ENCODE measurements at places on chromosomes 5 and 9. TPM values are rescaled to one million over a fixed set of nuclear protein-coding genes. Genes with fewer than 3 reads are reported as not detected.

DNA sequence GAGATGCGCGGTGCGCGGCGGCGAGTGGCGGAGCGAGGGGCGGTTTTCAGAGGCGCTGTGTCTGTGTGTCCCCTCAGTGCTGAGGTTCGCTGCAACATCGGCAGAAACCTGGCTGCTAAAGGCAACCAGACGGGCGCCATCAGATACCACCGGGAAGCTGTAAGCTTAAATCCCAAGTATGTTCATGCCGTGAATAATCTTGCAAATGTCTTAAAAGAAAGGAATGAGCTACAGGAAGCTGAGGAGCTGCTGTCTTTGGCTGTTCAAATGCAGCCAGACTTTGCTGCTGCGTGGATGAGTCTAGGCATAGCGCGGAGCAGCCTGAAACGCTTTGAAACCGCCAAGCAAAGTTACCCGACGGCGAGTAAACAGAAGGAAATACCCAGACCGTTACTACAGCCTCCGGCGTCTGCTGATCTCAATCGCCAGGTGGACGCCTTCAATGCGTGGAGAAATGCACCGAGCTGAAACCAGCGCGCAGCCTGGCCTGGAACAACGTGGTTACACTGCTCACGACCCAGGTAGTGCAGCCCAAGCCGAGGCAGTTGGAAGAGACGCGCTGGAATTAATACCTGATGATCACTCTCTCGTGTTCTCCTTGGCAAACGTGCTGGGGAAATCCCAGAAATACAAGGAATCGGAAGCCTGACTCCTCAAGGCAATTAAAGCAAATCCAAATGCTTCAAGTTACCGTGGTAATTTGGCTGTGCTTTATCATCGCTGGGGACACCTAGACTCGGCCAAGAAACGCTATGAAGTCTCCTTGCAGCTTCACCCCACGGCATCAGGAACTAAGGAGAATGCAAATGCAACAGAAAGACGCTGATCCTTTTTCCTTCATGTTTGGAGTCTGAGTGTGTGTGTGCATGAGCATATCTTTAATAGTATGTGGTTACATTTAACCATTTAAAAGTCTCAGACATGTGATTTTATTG, 15.9 kb downstream of the OR2V1 start:
- no peak for DNase-seq
- no peak overlapping the region for H3K27ac ChIP-seq
- no peaks in the 10 kb centered on the region for H3K4me1 ChIP-seq

Gene TNC
- 75.1 TPM for total RNA-seq

DNA sequence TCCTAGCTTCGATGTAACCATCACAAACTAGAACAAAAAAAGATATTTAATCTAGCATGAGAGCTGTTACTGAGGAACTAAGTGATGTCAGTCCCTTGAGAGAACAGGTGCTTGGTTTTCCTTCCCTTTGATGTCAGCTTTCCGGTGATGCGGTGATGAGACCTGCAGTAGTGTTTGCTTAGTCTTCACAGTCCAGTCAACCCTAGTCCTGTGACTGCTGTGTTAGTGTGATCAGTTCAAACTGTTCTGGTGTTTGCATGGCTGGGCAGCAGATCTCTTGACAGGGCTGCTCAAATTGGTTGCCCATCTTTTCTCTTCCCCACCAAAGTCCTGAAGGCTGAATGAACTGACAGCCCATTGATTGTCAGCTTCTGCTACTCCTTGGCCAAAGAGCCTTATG, 608.6 kb upstream of the DAB2 start:
- H3K4me3 ChIP-seq, result no peak overlapping the region
- H3K27me3 ChIP-seq, result no peaks in the 10 kb centered on the region
- DNase-seq, result no peak
- H3K27ac ChIP-seq, result no peak overlapping the region

- H3K27me3 ChIP-seq, result no peaks in the 10 kb centered on the region
- no peak for DNase-seq
- H3K36me3 ChIP-seq, result peaks cover 36% of the 10 kb centered on the region
- H3K4me1 ChIP-seq, result peaks cover 29% of the 10 kb centered on the region
- H3K4me3 ChIP-seq, result peak overlapping the region; percentile 65
Measured at GRCh38 chr9:128818839-128819715, 777 bp downstream of the ENDOG start.

DNA sequence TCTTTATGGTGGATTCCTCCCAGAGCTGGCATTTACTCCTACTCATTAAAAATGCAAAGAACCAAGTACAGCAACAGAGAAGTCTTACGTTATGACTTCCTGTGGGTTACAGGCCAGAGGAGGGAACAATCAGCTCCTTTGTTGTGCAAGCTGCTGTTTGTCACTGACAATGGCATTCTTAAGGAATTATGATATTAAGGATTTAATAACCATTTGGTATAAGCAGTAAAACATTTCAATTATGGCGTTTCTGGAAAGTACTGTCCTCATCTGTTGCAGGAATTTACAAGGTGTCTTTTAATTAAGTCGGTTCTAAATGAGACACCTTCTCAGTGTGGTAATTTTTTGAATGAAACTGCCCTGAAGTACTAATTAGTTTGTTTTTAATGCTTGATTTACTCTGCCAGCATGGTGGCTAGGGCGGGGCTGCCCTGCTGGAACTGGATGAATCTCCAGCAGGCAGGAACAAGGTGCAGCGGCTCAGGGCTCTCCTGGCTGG, 49.1 kb upstream of the VDAC1 start:
- DNase-seq, result no peak
- peak overlapping the region; percentile 51 for H3K27ac ChIP-seq
- H3K4me1 ChIP-seq, result peaks cover 35% of the 10 kb centered on the region

DNA sequence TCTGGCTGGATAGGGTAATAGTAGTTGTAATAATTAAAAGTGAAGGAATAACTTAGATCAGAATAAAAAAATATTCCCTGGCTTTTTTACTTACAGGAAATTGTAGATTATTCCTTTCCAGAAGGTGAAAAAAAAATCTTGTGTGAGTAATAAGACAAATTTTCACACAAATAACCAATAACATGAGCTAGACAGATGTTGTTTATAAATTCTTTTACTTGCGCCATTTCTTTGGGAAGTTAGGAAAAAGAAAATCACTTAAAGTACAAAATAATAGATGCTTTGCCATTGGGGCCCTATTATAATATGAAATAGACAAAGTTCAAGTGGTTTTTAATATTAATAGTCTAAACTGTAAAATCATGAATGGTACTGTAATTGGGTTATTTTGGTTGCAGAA, 204.1 kb downstream of the ARRDC3 start:
- no peak for DNase-seq
- H3K36me3 ChIP-seq, result no peaks in the 10 kb centered on the region
- H3K4me1 ChIP-seq, result peaks cover 8% of the 10 kb centered on the region

Gene P4HA2
- 15.8 TPM for total RNA-seq

DNA sequence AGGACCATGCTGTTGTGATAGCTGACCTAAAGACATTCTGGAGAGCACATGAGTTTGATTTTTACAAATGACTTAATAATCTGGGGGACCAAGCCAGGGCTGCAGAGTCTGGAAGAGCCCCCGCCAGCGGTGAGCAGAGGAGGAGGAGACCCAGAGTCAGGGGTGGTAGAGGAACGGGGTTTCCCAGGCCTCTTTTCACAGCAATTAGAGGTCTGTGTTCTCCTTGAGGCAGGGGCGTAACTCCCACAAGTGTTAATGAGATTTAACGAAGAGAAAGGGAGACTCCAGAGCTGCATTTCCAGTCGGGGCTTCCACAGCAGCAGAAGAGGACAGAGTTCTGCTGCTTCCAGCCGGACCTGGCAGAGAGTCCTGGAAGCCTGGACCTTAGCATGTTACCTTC, 137.9 kb upstream of the SLC24A2 start:
- no peaks in the 10 kb centered on the region for H3K27me3 ChIP-seq
- no peak overlapping the region for H3K4me3 ChIP-seq
- no peaks in the 10 kb centered on the region for H3K4me1 ChIP-seq
- DNase-seq, result no peak
- H3K36me3 ChIP-seq, result no peaks in the 10 kb centered on the region
- H3K27ac ChIP-seq, result no peak overlapping the region

GRCh38 chr9:69097064-69097463, 61.5 kb downstream of the FXN start:
- peaks cover 13% of the 10 kb centered on the region for H3K4me1 ChIP-seq
- no peaks in the 10 kb centered on the region for H3K27me3 ChIP-seq
- peak overlapping the region; percentile 52 for H3K27ac ChIP-seq
- no peaks in the 10 kb centered on the region for H3K36me3 ChIP-seq
- no peak overlapping the region for H3K4me3 ChIP-seq
- DNase-seq, result no peak

GRCh38 chr9:2745560-2746380, 28.5 kb downstream of the KCNV2 start:
- H3K27me3 ChIP-seq, result no peaks in the 10 kb centered on the region
- no peak overlapping the region for H3K4me3 ChIP-seq
- no peaks in the 10 kb centered on the region for H3K36me3 ChIP-seq
- no peak for DNase-seq

DNA sequence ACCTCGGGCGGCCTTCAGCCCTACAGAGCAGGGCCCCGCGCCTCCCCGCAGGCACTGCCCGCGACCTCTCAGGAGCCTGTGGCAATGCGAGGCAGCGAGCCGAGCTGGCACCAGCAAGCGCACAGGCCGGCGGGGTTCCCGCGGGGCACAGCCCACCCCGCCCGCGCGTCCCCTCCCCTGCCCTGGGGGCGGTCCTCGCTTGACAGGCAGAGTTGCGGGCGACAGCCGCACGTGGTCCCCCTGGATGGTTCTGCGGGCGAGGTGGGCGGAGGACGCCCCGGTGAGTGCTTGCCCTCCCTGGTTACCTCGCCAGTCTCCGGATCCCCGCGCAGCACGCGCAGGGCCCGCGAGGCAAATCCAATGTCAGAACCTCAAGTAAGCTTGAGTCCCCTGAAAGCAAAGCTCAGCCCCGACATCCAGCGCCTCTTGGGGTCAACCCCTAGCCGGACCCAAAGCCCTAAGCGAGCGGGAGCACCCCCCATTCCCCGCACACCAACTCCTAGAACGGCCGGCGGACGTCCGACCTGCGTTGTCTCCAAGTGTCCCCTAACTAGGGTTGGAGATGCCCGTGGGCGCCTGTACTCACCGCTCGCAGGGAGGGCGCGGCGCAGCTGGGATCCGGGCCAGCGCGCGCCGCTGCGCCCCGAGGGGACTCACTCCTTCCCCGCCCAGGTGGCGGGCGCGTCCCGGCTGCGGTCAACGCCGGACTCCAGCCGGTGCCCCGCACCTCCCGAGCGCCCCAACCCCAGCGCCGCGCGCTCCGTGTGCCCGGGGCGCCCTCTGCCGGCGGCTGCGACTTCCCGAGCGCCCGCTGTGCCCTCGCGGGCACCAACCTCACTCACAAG, at the start of gene DRD1:
TSS of gene DRD1 (minus strand) at position 123 of the 845 bp plus-strand sequence. CDS start 1,083 bp downstream, outside the sequence.
- no peaks in the 10 kb centered on the region for H3K36me3 ChIP-seq
- H3K4me1 ChIP-seq, result peaks cover 12% of the 10 kb centered on the region
- DNase-seq, result no peak

Gene CD74
- 130 TPM for total RNA-seq

Gene FRMD3
- 1.4 TPM for total RNA-seq

Gene PROB1
- 1.8 TPM for total RNA-seq

DNA sequence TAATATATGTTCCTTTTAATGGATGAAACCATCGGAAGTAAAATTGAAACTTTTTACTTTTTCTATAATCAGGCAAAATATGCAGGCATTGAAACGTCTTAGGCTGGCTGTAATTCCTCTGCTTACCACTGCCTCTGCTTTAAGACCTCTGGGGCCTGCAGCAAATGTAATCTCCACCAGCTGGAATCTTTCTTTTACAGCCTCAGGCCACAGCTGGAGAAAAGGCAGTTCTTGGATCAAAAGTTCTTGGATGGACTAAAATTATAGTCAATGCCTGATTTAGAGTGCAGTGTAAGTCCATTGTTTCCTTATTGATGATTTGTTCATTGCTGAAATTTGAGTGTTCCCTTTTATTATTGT, 396.7 kb downstream of the KCTD16 start:
- H3K4me3 ChIP-seq, result no peak overlapping the region
- no peaks in the 10 kb centered on the region for H3K36me3 ChIP-seq
- DNase-seq, result no peak
- H3K27ac ChIP-seq, result no peak overlapping the region
- H3K4me1 ChIP-seq, result no peaks in the 10 kb centered on the region

Gene THBS4
- total RNA-seq, result 0.44 TPM

Gene PCDHB14
- 2.7 TPM for total RNA-seq

GRCh38 chr5:140084541-140084940, 29.4 kb upstream of the PURA start:
- H3K36me3 ChIP-seq, result no peaks in the 10 kb centered on the region
- no peak overlapping the region for H3K27ac ChIP-seq
- H3K27me3 ChIP-seq, result no peaks in the 10 kb centered on the region
- DNase-seq, result no peak
- no peak overlapping the region for H3K4me3 ChIP-seq

- no peak overlapping the region for H3K4me3 ChIP-seq
- no peaks in the 10 kb centered on the region for H3K36me3 ChIP-seq
- no peak for DNase-seq
Measured at GRCh38 chr5:152424501-152424900, 19.4 kb upstream of the NMUR2 start.

DNA sequence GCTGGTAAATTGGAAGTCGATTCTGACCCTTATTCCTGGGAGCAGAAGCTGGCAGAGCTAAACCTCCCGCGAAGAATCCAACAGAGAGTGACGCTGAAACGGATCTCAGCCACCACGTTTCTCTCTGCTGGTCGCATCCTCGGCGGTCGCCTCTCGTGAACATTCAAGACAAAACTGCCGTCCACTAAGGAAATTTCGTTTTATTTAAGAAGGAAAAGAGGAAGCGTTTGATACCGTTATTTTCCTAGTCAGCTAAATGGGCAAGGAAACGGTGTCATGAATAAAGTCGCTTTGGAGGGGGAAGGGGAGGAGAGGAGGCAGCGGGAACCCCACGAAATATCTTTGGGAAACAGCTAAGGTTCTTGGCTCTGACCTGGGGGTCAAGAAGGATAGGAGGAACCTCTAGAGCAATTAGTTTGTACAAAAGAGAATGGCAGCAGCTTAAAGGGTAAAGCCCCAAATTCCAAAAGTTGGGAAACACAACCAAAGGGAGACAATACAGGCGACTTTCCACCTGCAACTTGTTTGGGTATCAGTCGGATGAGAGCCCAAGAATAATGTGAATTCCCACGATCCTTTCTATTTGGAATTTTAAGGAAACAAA, 1.9 kb downstream of the FOXB2 start:
- no peak overlapping the region for H3K27ac ChIP-seq
- DNase-seq, result no peak
- no peaks in the 10 kb centered on the region for H3K36me3 ChIP-seq
- peaks cover 11% of the 10 kb centered on the region for H3K4me1 ChIP-seq
- no peak overlapping the region for H3K4me3 ChIP-seq
- peaks cover 44% of the 10 kb centered on the region for H3K27me3 ChIP-seq

- peak within 1 kb of the TSS; percentile 64 for H3K4me3 ChIP-seq
- H3K4me1 ChIP-seq, result peaks cover 78% of the 10 kb centered on the region
- DNase-seq, result peak; percentile 7
- no peaks in the 10 kb centered on the region for H3K36me3 ChIP-seq
- peak within 1 kb of the TSS; percentile 89 for H3K27ac ChIP-seq
Measured at GRCh38 chr5:119355685-119356611, at the start of gene TNFAIP8. Gene TNFAIP8, plus strand, starts transcription at chr5:119356019. Its CDS starts 72 bp downstream, at chr5:119356091.

Measured in esophagus squamous epithelium (tissue), 5 donors.